ENCODE measurements at places on chromosomes 1 and 21. TPM values are rescaled to one million over a fixed set of nuclear protein-coding genes. Genes with fewer than 3 reads are reported as not detected.

Gene WNT9A
- 0.07 TPM for total RNA-seq

Gene RAB42
- total RNA-seq, result not detected

Gene UBE2U
- total RNA-seq, result not detected

Gene PRCC
- 67.2 TPM for total RNA-seq

Gene TNFRSF8
- 33.2 TPM for total RNA-seq

Gene S100A7A
- not detected for total RNA-seq

Gene GBP5
- total RNA-seq, result 95.7 TPM

Gene ETV3L
- not detected for total RNA-seq
